ENCODE measurements at places on chromosomes 4 and X.

DNA sequence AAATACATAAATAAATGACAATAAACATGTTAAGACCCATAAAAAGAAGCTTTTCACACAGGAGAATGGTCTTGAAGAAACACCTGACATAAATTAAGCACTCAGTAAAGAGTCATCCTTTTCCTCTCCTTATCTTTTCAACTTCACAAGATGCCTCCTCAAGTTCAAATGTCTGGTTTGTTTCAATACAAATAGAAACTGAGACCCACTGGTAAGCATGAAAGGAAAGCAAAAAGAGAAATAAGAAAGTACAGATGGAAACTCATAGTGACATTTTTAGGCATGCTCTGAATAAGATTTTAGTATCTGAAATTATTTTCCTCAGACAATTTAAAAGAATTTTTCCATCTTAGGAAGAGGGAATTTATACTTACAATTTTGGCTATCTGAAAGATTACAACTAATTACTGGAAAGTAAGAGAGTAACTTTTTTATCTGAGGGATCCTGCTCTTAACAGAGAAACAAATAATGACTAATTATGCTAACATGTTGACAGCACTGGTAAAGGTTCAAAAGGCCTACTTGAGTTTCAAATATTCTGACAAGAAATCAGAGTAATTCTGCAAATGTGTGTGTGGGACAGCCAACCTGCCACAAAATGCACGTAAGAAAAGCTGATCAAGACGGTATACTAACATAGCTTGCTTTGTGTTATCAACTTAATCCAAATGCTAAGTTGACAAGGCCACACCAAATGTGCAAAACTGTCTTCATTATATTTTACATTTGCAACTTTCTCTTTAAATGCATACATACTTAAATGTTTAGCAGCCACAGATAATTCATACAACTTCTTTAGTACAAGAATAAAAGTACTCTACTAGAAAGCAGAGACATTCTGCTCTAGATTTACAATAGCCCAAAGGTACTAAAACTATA is 113.0 kb downstream of the IQCM start:
- DNase-seq = no peak

DNA sequence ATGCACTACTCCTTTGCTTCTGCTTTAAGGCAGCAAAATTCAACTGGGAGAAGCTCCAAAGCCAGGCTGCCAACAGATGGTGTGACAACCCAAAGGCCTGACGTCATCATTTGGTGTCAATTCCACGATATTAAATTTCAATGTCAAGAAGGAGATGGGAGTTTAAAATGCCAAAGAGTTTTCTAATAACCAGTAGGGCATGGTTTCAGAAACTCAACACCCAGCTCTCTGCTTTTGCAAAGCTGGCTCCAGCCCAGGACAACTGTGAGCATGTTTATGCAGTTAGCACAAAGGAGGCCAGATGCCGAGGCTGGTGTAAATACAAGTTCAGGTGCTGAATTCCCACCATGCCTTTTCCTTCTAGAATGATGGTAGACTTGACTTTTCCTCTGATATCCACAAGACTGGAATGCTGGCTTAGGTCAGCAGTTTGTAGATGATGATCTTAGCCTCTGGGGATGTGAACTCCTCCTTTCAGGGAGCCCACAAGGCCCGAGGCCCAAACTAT is 67.3 kb downstream of the AFAP1 start:
- peak; percentile 85 for DNase-seq

DNA sequence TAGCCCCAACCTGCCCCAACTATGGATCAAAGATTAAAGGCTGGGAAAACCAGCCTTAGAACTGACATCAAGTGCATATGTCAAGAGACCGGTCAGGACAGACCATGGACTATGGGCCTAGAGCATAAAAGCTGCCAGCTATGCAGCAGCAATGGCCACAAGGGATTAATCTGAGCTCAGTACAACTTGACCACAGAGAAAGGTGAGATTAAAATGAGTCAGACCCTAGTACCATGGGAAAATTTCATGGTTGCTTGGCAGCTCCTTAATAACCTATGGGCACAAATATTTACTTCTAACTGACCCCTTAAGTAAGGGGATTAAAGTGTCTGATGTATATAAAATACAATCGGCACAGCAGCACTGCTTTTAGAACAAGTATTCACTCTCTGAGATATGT is 54.4 kb downstream of the CBR4 start:
- no peak for DNase-seq

- DNase-seq = no peak
These were observed 577 bp upstream of the PIM2 start for GRCh38 chrX:48919360-48919841.

All from amniotic stem cell (primary cell).